ENCODE measurements at places on chromosomes 1 and 21.
A peak's percentile ranks its signal among the peaks of the same experiment; 100 is the strongest.

DNA sequence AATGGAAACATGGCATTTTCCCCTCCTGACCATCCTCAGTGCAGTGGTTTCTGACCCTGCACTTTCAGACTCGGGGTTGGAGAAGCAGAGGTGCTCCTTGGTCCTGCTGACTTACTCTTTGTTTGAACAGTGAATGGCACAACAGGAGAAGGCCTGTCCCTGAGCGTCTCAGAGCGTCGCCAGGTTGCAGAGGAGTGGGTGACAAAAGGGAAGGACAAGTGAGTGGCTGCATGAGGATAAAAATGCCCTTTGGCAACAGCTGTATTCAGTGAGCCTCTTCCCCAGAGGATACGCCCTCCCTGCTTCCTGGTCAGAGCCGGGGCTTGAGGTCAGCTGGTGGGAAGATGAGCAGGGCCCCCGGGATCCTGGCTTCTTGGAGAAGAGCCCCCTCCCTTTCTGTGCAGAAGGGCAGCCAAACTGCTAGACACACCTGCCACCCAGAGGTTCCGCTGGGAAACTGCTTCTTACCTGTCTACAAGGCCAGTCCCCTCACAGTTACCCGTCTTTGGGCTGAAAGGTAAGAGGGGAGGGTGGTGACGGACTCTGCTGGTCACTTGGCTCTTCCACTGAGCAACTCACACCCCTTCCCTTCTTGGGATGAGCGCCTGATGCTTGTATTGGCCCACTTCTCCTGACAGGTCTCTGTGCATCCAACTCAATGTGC is 16.6 kb downstream of the NPL start:
- no peak for DNase-seq

DNA sequence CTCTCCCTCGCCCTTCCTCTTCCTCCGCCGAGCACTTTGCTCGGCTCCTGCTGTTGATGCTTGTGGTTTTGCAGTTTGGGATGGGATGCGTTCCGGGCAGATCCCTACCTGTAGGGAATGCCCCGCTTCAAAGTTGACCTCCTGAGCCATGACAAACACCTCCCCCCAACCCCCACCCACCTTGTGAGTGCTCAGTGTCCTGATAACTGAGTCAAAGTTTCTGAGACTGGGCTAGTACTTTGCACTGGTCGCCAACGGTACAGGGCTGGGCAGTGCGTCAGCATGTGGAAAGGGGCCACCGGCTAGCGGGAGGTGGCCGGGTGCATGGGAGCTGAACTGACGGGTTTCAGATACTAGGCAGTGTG is 771 bp downstream of the RABGAP1L start:
- peak; percentile 33 for DNase-seq

DNA sequence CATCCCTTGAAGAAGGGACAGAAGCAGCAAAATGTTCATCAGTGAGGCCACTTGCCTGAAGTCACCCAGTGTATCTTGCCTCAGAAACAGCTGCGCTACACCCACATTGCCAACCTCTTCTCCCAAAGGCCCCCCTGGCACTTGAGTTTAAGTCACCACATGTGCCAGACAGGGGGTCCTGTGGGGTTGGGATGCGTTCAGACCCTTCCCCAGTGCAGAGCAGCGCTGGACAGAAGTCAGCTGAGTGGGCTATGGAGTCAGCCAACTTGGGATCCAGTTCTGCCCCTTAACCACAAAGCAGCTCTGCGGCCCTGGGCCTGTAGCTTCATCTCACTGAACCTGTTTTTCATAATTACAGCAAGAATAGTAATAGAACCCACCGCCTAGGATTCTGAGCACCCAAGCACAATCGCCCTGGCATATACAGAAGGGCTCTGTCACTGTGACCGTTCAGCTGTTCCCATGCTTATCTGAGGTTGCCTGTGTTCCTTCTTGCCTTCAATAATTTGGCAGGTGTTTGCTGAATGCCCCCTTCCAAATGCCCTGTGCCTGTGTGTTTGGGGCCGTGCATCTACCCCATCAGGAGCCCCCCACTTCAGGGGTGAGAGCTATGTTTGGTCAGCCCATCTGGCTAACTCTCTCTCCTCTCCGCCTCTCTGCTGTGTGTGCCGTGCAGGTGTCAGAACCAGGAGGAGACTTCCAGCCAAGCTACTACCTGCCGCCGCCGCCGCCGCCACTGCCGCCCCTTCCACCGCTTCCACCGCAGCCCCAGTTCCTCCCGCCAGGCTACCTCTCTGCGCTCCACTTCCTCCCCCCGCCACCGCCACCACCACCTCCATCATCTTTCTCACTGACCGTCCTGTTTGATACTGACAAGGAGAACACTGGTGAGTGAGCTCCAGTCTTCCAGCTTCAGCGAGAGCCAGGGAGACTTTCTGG is 5.0 kb downstream of the DMRTB1 start:
- no peak for DNase-seq

DNA sequence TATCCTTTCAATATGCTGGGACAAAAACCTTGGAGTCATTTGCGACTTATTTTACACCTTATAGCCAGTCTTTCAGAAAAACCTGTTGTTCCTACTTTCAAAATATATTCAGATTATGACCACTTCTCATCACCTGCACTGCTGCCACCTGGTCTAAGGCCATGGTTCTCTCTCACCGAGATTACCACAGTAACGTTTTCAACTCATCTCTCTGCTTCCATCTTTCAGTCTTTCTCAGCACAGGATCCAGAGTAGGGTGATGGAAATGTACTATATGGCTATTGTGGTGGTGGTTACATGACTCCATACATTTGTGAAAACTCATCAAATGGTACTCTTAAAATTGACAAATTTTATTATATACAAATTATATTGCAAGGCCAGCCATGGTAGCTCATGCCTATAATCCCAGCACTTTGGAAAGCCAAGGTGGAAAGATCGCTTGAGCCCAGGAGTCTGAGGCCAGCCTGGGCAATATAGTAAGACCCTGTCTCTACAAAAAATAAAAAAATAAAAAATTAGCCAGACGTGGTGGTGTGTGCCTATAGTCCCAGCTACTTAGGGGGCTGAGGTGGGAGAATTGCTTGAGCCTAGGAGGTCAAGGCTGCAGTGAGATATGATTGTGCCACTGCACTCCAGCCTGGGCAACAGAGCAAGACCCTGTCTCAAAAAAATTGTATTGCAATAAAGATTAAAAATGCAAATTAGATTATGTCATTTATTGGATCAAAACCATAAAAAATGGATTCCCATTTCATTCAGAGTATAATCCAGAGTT is 120.9 kb upstream of the PPP2R5A start:
- no peak for DNase-seq
